ENCODE measurements at places on chromosomes 5 and 9. TPM values are rescaled to one million over a fixed set of nuclear protein-coding genes. Genes with fewer than 3 reads are reported as not detected.

DNA sequence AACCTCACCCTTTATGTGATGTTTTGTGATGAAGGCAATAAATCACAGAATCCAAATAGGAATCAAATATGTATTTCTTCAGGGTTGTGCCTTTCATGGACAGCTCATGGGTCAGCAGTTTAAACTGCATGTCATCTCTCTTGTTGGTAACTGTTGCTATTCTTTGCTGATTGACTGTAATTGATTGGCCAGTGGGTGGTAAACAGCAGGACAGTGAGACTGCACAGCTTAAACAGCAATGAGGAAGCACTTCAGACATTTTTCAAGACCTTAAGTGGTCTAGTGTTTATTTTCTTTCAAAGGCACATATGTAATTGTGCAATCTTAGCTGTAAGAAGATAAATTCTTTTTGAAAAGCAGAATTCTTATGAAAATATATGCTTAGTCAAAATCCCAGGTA is 260.5 kb downstream of the COX7C start:
- no peak for DNase-seq

Gene ADAMTS13
- total RNA-seq = 2.0 TPM

- DNase-seq = no peak
Measured at GRCh38 chr5:160507221-160507721, 85.6 kb downstream of the PTTG1 start.

GRCh38 chr9:21507483-21507790 is 25.3 kb upstream of the IFNE start:
- no peak for DNase-seq

DNA sequence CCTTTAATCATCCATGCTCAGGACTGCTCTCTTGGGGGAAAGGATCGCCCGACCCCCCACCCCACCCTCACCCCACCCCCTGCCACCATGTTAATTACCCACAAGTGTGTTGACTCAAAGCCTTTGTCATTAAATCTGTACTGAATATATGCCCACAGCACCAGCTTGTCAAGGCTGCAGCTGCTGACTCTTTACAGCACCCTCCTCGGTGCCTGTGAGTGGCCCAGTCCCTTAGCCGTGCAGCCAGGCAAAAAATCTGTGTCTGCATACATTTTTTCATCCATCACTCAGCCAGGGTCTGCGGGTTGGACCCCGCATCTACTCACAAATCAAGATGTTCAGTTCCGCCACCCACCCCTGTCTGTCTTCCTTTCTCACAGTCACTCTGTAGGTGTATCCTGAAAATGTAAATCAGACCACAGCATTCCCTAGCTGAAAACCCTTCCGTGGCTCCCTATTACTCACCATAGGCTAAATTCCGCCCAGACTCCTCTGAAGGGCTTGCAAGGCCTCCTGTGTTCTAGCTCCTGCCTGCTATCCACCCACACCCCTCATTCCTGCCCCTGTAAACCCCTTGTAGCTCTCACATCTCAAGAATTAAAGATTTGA is 53.7 kb upstream of the KCNIP1 start:
- no peak for DNase-seq

GRCh38 chr9:27791311-27791710 is 218.0 kb upstream of the C9orf72 start:
- no peak for DNase-seq

DNA sequence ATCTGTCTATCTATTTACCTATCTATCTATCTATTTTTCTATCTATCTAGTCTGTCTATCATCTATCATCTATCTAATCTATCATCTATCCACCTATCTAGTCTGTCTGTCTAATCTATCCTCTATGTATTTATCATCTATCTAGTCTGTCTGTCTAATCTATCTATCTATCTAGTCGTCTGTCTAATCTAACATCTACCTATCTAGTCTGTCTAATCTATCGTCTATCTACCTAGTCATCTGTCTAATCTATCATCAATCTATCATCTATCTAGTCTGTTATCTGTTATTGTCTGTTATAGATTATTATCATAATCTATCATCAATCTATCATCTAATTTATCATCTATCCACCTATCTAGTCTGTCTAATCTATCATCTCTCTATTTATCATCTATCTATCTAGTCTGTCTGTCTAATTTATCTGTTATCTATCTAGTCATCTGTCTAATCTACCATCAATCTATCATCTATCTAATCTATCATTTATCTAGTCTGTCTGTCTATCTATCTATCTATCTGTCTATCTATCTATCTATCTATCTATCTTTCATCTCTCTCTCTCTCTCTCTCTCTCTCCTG is 80.2 kb upstream of the ZNF618 start:
- DNase-seq = no peak

Gene PLGRKT
- 26.4 TPM for total RNA-seq

GRCh38 chr9:134922932-134923240 is 5.2 kb upstream of the FCN1 start:
- DNase-seq = no peak

Gene SLCO6A1
- total RNA-seq = not detected

Gene PCDHA4
- not detected for total RNA-seq

DNA sequence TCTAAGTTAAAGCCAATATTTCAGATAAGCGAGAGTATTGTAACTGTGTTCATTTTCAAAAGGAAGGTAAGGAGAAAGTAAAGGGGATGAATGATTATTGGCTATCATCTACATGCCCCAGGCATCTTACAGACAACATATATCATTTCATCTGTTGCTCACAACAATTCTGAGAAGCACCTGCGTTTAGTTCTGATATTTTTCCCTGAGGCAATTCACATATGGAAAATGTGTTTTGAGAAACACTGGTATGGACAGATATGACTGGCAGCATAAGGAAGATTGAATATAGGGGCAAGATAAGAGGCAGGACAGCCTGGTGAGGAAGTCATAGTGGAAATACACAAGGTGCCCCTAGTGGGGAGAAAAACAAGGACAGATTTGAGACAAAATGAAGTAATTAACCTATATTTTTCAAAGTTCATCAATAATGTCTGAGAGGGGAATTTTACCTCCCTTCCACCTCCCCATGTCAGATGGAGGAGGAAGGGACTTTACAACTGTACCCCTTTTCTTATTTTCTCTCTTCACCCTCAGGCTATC is 87.7 kb upstream of the TRIM32 start:
- DNase-seq = no peak

Gene CFAP90
- total RNA-seq = not detected

- DNase-seq = no peak
Measured at GRCh38 chr5:64792469-64792868, 23.7 kb downstream of the CWC27 start.

DNA sequence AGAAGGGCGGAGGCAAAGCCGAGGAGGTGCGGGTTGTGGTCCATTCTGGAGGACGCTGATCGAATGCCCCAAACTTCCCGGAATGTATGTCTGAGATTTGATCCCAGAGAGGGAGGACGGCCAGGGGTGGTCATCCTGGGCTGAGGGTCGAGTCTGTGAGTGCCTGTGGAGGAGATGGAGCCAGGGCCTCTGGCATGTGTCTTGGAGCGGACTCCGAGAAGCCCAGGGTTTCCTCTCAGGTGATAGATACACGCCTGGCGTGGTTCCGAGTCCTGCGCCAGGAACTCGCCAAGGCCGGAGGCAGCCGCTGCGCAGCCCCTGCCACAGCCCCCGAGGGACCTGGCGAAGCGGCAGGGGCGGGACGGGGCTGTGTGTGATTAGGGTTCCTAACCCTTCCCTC is 363 bp downstream of the ZNF454 start:
- no peak for DNase-seq

DNA sequence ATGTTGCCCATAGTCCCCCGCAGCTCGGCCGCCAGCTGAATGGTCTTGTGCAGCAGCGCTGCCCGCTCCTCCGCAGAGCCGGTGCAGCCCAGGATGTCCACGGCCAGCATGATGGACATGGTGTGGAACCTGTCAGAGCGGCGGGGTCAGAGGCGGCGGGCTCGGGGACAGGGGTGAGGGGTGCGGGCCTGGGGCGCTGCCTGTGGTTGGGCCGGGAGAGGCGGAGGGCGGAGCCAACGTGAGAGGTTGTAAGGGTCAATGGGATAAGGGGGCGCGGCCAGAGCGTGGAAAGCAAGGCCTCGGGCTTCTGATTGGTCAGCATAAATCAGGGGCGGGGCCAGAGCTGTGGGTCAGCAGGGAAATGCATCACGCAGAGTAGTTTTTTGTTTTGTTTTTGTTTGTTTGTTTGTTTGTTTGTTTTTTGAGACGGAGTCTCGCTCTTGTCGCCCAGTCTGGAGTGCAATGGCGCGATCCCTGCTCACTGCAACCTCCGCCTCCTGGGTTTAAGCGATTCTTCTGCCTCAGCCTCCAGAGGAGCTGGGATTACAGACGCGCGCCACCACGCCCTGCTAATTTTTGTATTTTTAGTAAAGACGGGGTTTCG is 6.8 kb upstream of the TOR2A start:
- DNase-seq = peak; percentile 62

GRCh38 chr5:34504967-34505366 is 151.2 kb upstream of the RAI14 start:
- DNase-seq = no peak

Gene TMEFF1
- not detected for total RNA-seq

DNA sequence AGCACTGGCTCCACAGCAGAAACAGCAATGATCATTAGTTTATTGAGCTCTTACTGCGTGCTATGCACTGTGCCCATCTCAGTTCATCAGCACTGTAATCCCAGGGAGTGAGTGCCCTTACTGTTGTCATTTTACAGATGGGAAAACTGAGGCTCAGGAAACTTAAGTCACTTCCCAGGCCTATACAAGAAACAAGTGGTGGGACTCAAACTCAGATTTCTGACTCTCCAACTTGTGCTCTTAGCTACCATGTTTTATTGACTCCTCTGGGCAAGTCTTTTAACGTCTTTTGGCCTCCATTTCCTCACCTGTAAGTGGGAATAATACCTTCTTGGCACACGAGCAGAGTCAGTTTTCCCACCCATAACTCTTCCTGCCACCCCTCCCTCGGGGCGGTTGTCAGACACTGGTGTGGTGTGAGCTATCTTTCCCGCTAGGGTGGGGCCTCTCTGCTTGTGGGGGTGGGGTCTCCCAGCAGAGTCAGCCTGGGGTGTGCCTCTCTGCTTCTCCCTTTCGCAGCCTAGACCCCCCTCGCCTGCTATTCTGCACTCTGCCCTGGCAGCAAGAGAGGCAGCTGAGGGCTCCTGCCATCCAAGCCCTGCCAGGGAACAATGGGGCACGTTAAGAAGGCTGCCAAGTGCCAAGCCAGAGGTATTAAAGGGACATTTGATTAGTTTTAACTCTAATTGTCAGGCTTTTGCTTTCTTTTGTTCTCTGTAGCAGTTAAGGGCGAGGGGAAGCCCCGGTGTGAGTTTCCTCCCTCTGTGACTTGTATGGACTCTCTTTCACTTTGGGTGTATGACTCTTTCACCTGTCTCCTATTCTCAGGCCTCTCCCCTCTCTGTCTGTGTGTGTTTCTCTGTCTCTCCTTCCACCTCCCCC is 12.1 kb downstream of the GALNT10 start:
- no peak for DNase-seq

DNA sequence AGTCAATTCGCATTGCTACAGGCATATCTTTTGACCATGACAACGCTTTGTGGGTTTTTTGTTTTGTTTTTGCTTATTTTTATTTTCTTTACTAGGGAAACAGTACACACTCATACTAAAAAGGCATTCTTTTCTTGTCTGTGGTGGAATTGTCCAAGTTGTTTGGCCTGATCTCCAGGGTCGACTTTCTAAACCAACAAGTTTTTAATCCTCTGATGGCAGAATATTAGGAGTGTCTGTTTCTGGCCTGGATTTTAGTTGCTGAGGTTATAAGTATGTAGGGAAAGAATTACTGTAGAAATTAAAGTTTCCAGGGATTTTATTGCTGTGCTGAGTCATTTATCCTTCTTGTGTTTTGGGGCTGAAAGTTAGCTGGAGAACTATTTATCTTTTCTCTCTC is 218.5 kb downstream of the TAF11L14 start:
- DNase-seq = no peak

- no peak for DNase-seq
Measured at GRCh38 chr5:156121882-156122281, 205.1 kb upstream of the SGCD start.

DNA sequence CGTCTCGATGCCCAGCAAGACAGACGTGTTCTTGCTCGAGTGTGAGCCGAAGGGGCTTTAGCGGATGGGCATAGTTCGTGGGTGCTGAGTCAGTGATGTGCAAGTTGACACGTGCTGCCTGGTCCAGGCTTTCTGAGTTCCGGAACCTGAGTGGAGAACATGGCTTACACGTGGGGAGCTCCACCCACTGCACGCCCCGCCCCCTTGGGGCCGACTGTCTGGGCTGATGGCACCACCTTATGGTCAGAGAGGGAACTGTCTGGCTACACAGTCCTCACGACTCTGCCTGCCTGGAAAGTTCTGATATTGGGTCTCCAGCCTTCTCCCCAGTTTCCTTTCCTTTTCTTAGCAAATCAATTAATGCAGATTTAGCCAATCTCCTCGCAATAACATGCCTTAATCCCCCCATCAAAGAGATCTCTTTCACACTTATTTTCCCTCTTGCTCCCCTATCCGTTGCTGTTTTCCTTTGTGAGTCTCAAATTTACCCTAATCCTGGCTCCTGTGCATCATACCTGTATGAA is 3.8 kb upstream of the STC2 start:
- peak; percentile 91 for DNase-seq

Gene ACOT12
- not detected for total RNA-seq

All from psoas muscle (tissue), 8 donors.